Stimulated activated CD8-positive, alpha-beta memory T cell treated with anti-CD3 and anti-CD28 coated beads, Interleukin-15, amount 100 ng/mL, for 24 hours (primary cell): ENCODE measurements at places on chromosomes 1 and 21.

GRCh38 chr1:112418099-112418892 is 22.3 kb downstream of the CTTNBP2NL start:
- no peak for DNase-seq

DNA sequence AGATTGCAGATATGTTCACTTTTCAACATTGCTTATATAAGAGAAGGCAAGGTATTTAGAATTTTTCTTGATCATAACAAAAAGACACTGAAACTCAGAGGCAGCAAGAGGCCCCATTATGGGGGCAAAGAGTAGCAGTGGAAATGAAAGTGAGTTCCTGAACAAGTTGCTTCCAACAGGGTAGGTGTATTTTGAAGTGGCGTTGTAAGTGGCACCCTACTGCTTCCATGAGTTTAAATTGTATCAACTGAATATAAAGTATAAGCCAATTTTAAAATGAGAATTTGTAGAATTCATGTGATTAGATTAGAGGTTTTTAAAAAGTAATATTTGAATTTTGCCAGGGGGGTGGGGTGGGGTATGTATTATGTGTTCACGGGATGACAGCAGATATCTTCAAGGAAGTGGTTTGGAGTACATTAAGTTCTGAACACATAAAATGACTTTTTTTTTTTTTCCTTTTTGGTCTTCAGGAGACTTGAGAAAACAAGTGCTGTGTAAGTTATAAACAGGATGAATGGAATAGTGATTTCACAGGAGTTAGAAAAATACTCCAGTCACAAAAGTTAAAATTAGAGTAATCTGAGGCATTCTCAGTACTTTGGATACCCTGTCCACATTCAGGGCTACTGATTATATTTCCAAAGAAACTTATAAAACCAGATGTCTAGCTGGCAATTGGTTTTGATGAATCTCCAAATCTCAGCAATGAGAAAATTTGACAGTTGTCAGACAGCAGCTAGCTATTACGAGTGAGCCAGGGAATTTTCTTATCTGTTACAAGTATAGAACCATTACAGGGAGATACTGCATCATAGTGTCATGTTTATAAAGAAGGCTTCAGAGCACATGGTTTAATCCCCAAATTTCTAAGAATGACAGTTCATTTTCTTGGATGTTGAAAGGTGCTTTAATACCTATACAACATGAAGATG is 182.0 kb downstream of the ST6GALNAC3 start:
- DNase-seq, result no peak

DNA sequence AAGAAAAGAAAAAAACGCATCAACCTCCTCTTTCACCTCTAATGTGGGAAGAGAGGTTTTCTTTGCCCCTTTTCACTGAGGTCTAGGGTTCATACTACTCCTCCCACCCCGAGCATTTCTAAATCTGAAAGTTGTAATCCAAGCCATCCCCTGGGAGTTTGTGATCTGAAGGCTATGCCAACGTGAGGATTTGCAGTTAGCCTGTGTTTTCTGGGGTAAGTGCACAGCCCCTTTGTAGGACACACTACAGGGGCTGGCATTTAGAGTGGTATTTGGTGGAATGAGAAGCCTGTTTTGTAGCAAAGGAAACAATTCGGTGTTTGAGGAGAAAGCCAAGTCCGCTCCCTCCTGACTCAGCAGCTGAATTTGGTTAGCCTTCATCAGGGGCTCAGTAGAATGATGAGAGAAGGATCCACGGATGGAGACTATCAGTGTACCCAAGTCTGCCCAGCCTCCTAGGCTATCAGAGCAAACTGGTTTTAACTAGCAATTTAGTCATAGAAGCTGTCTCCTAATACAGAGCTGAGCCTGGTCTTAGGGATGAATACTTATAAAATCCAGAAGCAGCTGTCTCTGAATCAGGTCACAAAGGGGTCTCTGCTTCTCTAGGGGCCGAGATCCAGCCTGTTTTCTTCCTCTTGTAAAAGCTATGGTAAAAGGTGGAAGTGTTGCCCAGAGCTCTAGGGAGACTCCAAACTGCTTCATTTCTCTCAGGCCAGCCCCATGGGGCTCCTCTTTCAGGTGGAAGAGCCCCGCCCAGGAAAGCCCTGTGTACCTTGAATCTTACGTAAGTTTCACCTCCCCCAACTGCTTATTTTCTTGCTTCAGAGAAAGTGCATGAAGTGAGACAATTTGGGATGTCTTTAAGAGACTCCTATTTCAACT is 2.1 kb downstream of the PCP4L1 start:
- no peak for DNase-seq

- no peak for DNase-seq
Observed at GRCh38 chr1:220761688-220762427, 13.7 kb downstream of the MTARC2 start.

GRCh38 chr1:113904293-113904673 is 316 bp downstream of the AP4B1 start:
- no peak for DNase-seq

- DNase-seq, result no peak
Observed at GRCh38 chr1:12174924-12175810, 8.4 kb downstream of the TNFRSF1B start.

- DNase-seq, result no peak
Observed at GRCh38 chr1:99751877-99752504, 14.4 kb downstream of the FRRS1 start.

GRCh38 chr1:105830571-105831146 is 1225.8 kb upstream of the PRMT6 start:
- DNase-seq, result no peak

- no peak for DNase-seq
Observed at GRCh38 chr1:5312293-5312674, 657.9 kb downstream of the AJAP1 start.

- no peak for DNase-seq
Observed at GRCh38 chr1:87134625-87135328, 193.9 kb upstream of the LMO4 start.

DNA sequence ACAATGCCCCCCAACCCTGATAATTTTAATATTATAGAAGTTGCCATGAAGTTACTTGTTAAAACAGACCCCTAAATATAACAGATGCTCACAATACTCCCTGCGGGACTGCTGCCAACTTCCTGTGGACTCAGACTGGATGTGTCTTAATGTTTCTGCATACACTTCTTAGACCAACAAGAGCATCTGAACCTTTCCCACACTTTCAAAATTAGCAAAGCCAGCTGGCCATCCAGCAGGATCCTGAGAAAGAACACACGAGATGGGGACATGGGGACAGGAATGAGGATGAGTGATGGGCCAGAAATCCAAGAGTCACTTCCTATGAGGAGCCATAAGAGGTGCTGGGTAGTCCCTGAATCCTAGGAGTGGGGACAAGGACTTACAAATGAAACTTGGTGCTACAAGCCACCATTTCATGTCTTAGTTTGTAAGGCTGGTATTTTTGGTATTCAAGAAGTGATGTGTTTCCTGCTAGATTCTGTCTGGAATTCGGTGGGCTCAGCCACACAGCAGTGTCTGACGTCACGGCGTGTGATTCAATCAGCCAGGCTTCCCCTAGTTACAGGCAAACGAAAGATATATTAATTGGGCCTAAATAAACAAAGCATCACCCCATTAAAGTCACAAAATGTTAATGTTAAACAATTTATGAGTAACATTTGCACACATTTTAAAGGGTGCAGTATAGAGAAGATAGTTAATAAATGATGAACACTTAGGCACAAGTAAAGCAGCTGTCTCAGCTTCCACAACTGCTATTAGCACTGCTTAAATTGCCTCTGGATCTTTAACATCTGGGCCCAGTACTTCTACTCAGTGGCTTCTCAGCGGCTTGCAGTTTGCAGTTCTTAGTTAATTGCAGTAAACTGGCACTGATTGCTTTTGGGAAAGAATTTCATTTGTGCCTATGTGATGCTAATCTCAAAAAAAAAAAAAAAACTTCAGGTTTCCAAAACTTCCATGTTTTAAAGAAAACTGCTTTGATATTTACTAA is 41.2 kb upstream of the RGS8 start:
- DNase-seq, result no peak

- no peak for DNase-seq
Observed at GRCh38 chr1:55204997-55205396, 10.2 kb downstream of the USP24 start.

GRCh38 chr1:15254559-15254958 is 7.5 kb downstream of the FHAD1 start:
- no peak for DNase-seq

- peak; percentile 96 for DNase-seq
Observed at GRCh38 chr1:111619635-111620440, at the start of gene RAP1A. Gene RAP1A, plus strand, starts transcription at chr1:111619789. Its CDS starts 71,572 bp downstream, at chr1:111691361.

DNA sequence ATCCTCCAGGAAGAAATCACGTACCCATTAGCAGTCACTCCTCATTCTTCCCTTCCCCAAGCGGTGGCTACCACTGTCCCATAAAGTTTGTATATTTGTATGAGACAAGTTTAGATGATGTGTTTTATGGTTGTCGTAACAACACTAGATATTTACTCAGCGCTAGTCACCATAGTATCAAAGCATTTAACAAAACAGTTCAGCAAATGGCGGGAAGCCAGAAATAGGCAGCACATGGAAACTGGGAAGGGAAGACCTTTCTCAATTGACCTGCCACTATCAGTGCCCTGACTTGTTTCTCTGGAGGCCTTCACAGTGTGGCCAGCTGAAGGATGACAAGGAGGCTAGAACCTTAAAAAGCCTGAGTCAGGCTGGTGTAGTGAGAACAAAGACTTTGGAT is 31.1 kb downstream of the CNST start:
- DNase-seq, result no peak

GRCh38 chr1:4086921-4087320 is 186.8 kb upstream of the C1orf174 start:
- DNase-seq, result no peak

DNA sequence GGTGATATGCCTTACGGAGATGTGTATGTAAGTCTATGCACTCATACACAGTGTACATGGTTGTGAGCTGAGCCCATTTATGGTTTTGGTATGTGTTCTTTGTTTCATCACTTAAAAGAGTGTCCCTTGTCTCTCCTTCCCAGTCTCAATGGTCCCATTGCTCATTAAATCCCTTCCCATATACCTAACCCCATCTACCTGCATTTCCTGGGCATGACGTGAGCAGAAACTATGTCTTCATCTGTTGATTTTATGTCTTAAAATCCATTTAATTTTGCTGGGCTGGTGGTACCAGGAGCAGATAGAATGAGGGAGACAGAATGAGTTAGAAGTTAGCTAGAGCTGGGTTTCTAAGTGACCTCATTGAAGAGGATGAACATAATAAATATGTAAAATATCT is 44.8 kb downstream of the ADAMTS1 start:
- DNase-seq, result no peak

DNA sequence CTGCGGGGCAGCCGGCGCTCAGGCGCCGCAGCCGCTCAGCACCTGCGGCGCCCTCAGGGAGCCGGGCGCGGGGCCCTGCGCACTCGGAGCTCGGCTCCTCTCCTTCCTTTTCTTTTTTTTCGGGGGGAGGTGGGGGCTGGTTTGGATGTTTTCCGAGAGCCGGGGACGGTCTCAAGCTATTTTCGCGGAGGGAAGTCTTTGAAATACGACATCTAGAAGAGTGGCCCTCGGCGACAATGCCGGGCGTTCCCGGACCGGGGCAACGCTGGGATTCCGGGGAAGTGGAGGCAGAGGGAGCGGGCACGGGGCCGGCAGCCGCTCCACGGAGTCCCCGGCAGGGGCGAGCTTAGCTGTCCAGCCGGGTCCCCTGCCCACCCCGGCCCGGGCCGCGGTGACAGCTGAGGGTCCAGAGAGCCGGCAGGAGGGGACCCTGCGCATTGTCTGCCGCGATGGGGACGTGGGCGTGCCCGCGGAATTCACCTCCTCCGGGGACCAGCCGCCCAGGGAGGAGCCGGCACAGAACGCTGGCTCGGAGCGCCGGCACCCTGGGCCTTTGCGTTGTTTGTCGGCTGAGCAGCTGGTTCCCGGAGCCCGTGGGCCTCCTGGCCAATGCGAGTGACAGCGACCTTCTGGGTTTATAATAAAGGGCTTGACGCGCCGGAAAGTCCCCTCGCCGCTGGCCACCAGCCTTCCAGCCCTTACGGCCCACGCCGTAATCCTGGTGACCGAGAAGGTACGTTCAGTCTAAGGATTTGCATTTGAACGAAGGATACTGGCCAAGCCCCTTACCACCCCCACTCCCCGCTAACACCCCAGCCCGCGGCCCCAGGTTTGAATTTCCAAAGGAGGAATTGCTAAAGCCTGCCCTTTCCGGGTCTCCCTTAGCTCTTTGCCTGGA is 582 bp downstream of the SLC37A1 start:
- DNase-seq, result no peak

- no peak for DNase-seq
Observed at GRCh38 chr21:15617964-15618363, 111.8 kb upstream of the USP25 start.

- DNase-seq, result no peak
Observed at GRCh38 chr1:234755449-234755863, 145.5 kb upstream of the IRF2BP2 start.

DNA sequence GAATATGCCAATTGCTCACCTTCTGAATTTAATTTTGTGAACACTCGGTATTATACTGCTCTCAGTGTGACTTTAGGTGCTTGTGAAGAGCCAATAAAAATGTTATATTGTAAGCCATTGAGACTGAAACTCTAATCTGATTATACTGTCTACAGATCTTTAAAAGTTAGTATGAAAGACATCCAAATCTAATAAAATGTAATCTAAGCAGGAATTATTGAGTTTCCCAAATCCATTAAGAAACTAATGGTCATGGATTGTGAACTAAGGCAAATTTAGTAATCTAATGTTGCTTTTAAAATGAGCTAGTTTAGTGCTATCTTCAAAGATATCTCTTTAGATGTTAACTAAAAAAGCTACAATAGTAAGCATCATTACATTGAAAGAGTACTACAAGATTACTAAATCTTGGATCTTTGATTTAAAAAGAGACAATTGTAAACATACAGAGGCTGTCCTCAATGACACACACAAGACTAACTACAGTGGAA is 1132.4 kb upstream of the B3GALT2 start:
- DNase-seq, result no peak

DNA sequence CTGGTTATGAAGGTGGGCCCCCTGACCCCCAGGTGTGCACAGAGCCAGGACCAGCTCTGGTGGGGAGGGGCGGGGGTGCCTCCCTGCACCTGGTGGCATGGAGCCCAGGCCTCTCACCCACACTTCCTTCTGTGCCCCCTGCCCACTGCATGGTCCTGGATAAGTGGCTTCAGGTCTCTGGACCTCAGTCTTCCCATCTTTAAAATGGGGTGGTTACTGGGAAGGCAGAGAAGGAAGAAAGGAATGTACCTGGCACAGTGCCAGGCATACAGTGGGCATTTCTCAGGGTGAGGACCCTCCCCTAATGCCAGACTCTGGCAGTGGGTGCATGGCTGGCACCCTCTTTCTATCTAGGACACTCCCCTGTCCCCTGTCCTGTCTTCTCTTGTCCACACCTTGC is 7.5 kb downstream of the CLCNKA start:
- DNase-seq, result no peak

- DNase-seq, result no peak
Observed at GRCh38 chr1:24925082-24925779, 4.8 kb downstream of the RUNX3 start.
